ENCODE measurements at places on chromosomes 7 and 10. TPM values are rescaled to one million over a fixed set of nuclear protein-coding genes. Genes with fewer than 3 reads are reported as not detected.

DNA sequence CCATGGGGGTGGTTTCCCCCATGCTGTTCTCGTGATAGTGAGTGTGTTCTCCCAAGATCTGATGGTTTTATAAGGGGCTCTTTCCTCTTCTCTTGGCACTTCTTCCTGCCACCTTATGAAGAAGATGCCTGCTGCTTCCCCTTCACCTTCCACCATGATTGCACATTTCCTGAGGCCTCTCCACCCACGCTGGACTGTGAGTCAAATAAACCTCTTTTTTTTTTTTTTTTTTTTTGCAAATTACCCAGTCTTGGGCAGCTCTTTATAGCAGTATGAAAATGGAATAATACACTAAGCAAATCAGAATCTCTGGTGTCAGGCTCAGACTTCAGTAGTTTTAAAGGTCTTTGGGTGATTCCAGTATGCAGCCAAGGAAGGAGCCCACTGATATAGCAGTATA is 28.2 kb downstream of the TAS2R41 start:
- DNase-seq, result no peak

DNA sequence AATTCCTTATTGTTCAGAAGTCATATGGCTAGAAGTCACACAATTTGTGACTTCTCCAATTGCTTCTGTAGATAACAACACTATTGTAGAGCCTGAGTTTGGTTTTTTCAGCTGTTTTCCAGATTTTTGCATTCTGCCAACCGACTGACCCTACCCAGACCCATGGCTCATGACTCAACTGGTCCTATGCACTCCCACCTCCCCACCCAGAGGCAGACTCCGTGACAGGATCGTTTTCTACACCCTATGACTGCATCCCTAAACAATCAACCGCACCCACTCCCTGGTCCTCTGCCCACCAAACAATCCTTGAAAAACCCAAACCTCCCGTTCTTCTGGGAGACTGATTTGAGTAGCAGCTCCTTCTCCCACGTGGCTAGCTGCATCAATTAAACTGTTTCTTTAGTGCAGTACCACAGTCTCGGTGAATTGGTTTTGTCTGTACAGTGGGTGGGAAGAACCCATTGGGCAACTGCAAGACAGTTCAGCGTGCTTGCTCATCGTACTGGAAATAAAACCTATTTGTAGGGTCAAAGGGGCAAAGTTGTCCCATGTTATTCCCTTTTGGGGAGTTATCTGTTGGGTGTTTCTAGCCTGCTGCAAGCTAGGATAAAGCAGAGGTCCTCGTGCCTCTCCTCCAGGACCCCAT is 150.3 kb upstream of the FAM20C start:
- no peak for DNase-seq

DNA sequence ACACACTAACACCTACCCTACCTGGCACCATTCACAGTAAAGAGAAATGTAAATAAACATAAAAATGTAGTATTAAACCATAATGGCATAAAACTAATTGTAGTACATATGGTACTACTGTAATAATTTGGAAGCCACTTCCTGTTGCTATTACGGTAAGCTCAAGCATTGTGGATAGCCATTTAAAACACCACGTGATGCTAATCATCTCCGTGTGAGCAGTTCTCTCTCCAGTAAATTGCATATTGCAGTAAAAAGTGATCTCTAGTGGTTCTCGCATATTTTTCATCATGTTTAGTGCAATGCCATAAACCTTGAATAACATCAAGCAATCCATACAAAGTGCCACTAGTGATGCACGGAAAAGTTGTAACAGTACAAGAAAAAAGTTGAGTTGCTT is 75.4 kb downstream of the CFTR start:
- DNase-seq, result no peak

- DNase-seq, result no peak
Observed at GRCh38 chr10:103197174-103197573, 4.1 kb upstream of the NT5C2 start.

DNA sequence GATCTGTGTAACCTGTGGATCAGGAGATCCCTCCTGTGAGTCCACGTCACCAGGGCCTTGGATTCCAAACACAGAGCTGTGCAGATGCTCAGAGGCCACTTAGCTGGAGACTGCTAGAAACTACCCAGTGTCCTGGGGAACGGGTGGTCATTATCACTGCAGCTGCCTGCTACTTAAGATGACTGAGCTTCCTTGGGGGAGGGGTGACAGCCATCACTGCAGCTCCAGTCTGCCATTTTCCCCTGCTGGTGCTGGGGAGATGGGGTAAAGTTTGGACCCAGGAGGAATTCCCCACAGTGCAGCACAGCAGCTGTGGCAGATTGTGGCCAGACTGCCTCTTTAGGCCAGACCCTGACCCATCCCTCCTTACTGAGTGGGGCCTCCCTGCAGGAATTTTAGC is 78.8 kb upstream of the VOPP1 start:
- DNase-seq, result no peak

ZNF425 gene
- total RNA-seq, result 3.0 TPM

Data from hematopoietic multipotent progenitor cell (in vitro differentiated cells).